Muscle of arm (tissue), 14 donors: ENCODE measurements at places on chromosomes 1 and 21.

DNA sequence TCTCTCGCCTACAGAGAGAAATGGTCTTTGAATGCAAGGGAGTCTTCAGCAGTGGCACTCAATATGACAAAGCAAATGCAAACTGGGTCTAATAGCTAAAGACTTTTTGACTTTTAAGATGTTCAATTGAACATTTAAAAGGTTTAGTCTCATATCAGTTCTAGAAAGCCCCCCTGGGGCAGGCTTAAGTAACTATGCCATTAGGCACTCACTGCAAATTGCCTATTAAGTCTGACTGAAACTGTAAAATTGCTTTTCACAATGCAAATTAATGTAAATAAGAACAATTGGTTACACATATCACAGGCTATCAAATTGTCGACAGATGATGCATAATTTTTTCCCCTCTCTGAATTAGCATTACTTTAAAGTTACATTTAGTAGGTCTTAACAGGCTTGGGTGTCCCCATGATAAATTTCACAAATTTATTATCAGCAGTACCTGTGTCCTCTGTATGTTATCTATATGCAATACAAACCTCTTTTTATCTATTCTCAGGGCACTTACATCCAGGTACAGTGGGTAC lies 329.1 kb downstream of the LRRIQ3 start:
- DNase-seq = no peak

GRCh38 chr1:230860617-230861384 lies 7.5 kb downstream of the C1orf198 start:
- DNase-seq = no peak

- DNase-seq = no peak
Observed at GRCh38 chr1:225461533-225462428, 33.9 kb upstream of the LBR start.

- no peak for DNase-seq
Observed at GRCh38 chr1:64983110-64983509, 16.8 kb upstream of the JAK1 start.

- DNase-seq = no peak
Observed at GRCh38 chr1:150093805-150094204, 26.2 kb downstream of the VPS45 start.

DNA sequence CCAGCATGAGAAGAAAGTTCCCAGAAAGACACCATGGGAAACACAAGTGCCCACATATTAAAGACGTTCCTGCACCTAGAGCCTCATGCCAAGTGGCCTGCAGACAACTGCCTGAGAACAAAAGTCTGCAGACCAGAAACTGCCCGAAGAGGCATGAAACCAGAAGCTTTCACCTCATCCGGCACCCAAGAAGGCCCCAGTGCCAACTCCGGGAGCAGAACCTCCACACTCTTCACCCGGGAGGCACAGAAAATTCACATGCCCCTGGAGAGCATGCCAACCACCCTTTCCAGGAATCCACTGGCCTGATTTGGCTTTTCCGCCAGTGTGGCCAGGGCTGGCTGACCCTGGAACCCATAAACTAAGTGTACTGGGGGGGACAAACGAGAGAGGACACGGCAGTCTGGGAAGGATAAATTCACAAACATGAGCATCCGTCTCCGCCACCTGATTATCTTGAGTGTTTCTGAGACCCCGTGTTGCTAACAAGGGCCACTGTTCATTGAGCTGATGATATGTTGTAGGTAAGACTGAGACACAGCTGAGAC lies 6.8 kb downstream of the TFF2 start:
- DNase-seq = no peak

GRCh38 chr1:30804352-30804751 lies 46.8 kb upstream of the LAPTM5 start:
- no peak for DNase-seq

- no peak for DNase-seq
Observed at GRCh38 chr1:85850238-85850637, 142.0 kb upstream of the ZNHIT6 start.

DNA sequence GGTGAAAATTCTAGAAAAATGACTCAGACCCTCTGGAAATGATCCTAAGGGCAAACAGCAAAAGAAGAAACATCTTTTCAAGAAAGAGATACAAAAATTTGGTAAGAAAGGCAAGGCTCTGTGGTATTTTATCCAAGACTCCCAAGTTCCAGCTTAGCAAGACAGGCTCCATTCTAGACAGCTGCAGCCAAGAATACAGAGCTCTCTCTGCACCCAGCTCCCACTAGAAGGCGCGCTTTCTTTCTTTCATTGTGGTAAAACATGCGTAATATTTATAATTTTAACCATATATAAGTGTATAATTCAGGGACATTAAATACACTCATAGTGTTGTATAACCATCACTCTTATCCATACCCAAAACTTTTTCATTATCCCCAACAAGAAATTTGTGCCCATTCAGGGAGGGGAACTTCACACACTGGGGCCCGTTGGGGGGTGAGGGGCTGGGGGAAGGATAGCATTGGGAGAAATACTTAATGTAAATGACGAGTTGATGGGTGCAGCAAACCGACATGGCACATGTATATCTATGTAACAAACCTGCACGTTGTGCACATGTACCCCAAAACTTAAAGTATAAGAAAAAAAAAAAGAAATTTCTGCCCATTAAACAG lies 2.2 kb upstream of the HFM1 start:
- no peak for DNase-seq
